ENCODE measurements at places on chromosomes 6 and 20.

GRCh38 chr20:33653900-33654596 is 8.1 kb upstream of the C20orf144 start:
- no peak for DNase-seq

- DNase-seq = no peak
These were observed 25.4 kb upstream of the CST3 start for GRCh38 chr20:23663180-23663579.

DNA sequence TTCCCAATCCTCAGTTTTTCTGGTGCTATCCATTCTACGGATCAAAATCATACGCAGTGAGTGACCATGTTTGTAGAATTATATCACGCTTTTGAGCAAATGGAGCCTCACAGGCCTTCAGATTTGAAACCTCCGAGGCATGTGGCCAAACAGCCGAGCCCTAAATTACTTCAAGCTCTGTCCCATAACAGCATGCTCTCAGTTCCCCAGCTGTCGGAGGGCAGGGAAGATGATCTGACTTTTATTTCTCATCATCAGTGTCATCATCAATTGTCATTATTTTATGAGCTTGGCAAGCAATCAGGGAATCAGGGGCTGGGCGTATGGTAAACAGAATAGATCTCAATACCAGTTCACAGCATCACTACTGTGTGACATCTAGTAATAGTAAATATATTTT is 73.2 kb downstream of the PSMG4 start:
- DNase-seq = no peak

DNA sequence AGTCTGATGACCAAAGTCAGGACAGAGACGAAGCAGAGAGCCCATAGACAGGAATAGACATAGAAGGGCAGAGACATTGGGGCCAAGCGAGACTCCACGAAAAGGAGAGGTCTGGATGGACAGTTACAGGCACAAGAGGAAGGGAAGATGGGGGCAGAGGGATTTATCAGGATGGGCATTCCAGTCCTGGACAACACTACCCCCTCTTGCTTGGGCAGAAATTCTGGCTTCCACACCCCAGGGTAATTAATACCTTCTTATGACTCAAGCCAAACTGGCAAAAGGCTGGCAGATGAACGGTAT is 82.2 kb upstream of the MAFB start:
- DNase-seq = no peak

DNA sequence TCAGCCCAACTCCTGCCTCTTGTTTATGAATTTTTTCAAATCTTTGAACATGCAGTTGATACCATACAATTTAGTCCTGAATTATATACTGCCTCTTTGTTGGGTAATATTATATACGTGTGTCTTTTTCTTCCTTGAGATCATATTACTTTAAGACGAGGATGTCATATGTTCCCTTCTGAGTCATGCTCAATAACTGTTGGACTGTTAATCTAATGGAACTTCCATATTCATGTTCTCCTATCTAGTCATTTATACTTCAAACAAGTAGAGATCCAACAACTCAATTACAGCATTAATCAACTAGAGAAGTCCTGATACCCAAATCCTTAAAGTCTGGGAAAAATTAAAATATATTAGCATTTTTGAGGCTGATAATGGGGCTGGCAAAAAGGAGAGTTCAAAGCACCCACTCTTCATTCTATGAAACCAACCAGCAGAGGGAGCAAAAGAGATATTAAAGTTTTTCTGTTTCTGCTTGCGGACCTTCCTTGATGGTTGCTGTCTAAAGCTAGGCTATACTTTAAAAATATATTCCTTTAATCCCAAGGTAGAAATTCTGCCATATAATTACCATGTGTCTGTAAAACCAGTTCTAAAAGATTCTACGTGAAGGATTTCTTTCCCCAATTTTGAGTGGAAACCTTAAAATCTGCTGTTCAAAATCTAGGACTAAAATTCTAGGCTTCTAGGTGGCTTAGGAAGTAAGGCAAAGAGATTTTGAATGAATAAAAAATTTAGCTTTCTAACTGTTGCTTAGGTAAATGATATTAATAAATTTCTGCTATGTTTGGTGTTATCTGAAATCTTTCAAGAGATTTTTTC is 498.9 kb downstream of the BCKDHB start:
- peak; percentile 59 for DNase-seq

DNA sequence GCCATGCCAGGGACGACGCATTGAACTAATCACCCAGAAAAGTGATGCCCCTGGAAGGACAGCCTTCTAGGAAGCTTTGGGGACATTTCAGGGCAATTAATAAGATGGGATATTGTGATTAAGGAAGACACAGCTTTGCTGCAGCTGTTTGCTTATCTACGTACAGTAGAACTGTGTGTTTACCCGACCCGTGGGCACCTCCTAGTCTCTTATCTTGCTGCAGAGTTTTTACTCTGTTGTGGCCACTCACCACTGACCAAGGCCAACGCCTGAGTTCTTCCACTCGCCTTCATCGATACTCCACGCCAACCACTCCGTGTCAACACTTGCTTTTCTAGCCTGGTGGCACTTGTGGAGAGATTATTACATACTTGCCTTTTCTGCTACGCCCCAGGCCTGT is 105.9 kb upstream of the MLN start:
- DNase-seq = no peak

DNA sequence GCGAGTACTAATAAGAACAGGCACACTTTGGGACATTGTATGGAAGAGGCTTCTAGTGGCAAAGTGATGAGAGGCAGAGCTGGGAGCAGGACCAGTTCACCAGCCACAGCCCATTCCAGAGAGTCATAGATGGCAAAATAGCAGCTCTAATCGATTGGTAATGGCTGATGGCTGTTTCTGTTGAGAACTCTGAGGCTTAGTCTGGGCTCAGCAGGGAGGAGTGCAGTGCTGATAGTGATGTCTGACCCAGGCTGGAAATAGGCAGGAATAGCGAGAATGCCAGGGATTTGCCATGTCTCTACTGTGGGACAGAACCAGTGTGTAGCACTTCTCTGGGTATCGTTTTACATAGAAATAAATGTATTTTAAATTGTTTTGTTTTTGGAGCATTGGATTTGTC is 620.0 kb upstream of the FLRT3 start:
- DNase-seq = no peak

- DNase-seq = no peak
These were observed 630 bp downstream of the PPP1R3G start for GRCh38 chr6:5085648-5086293.

GRCh38 chr20:48624315-48625020 is 203.3 kb downstream of the PREX1 start:
- DNase-seq = no peak

DNA sequence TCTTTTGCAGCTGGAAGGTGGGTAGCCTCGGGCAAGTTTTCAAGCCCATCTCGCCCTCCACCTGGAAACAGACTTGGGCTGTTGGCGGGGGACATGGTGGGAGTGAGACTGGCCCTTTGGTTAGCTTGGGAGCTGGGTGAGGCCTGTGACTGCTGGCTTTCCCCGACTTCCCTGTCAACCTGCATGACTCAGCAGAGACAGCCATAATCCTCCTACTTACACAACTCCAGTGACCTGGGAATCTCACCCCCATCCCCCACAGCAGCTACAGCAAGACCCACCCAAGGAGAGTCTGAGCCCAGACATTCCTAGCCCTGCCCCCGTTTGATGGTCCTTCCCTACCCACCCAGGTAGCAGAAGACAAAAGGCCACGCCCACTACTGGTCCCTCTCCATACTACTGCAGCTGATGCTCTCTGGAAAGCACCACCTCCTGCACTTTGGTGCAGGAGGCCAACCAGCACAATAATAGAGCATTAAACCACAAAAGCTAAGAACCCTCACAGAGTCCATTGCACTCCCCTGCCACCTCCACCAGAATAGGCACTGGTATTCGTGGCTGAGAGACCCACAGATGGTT is 188.4 kb downstream of the TRDN start:
- no peak for DNase-seq

GRCh38 chr20:51451484-51451883 is 91.0 kb downstream of the NFATC2 start:
- DNase-seq = no peak

- DNase-seq = no peak
These were observed 24.6 kb downstream of the TRAM2 start for GRCh38 chr6:52552278-52552643.

DNA sequence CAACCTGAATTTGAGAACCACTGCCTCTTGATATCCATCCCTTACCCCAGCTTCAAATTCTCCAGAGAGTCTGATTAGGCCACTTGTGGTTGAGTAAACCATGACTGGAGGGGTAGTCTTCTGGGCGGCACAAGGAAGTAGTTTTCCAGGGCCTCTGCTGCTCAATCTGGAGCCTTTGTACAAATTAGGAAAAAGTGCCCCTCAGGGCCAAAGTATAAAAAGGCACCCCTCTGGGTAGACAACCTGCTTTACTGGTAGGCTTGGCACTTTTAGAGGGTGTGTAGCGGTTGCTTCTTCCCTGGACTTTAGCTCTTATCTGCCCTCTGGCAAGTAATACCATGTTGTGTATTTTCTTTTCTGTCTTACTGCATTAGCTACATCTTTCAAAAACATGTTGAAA is 32.9 kb upstream of the RPL7L1 start:
- no peak for DNase-seq

GRCh38 chr6:156910938-156911337 is 133.8 kb downstream of the ARID1B start:
- no peak for DNase-seq

- DNase-seq = no peak
These were observed 87.1 kb upstream of the SALL4 start for GRCh38 chr20:51889466-51889865.

DNA sequence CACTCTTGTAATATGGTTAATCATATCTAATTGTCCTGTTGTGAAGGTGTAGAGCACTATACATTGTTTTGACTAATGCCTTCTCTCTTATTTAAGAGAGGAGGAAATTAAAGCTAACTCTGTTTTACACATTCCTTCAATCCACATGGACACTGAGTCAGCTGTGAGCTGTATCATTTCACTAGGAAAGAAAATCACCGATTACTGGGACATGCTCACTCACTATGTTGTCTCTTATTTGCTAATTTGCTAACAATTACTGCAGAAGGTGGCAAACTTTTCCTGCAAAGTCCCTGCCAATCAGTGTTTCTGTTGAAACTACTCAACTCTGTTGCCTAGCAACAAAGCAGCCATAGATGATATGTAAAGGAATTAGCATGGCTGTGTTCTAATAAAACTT is 98.2 kb downstream of the BCAS1 start:
- DNase-seq = no peak

- no peak for DNase-seq
These were observed 32.1 kb downstream of the FAM83B start for GRCh38 chr6:54878718-54879117.
